ENCODE measurements at places on chromosomes 11 and 22. TPM values are rescaled to one million over a fixed set of nuclear protein-coding genes. Genes with fewer than 3 reads are reported as not detected.

The ANO1 gene
- polyA plus RNA-seq, result 6.7 TPM

The HPS4 gene
- polyA plus RNA-seq, result 13.9 TPM

GRCh38 chr11:27965559-27965958 lies 142.4 kb downstream of the KIF18A start:
- DNase-seq, result no peak

- DNase-seq, result no peak
These were observed 2.8 kb upstream of the SYTL2 start for GRCh38 chr11:85813721-85814120.

- DNase-seq, result no peak
These were observed 13.7 kb downstream of the TMEM216 start for GRCh38 chr11:61406067-61406466.

The PRR33 gene
- polyA plus RNA-seq, result 3.4 TPM

DNA sequence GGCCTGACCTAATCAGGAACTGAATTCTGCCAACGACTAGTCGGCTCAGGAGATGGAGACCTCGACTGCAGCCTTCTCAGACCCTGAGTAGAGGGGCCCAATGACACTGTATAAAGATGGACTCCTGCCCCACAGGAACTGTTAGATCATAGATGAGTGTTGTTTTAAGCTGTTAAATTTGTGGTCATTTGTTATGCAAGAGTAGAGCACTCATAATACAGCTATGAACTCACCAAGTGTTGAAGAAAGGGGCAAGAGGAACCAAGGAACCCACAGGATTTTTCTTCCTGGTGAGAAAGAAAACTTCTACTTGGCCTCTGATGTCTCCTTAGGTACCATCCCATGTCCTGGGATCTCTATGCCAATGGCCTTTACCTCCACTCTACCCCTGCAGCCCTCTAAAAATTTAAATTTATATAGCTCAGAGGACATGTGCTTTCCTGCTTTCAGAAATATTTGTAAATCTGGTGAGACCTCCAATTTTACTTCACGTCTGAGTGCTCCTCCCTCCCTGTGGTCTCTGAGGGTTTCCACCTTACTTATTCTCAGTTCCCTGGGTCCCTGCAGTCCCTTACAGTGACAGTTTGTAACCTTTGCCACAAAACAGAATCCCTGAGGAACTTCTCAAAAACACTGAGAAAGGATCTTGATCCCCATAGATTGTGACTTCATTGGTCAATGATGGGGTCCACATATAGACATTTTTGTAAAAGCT lies 256.3 kb upstream of the ARHGAP20 start:
- no peak for DNase-seq

DNA sequence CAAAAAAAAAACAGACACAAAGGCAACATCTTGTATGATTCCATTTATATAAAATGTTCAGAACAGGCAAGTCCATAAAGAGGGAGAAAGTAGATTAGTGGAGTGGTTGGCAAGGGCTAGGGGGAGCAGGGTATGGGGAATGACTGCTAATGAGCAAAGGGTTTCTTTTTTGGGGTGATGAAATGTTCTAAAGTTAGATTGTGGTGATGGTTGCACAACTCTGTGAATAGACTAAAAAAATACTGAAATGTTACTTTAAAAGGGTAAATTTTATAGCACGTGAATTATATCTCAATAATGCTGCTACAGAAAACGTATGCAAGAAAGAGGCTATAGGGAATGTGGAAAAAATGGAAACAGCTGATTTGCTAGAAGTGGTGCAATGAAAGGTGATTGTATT lies 155.1 kb downstream of the TENM4 start:
- DNase-seq, result no peak

GRCh38 chr22:32327596-32328171 lies 30.0 kb upstream of the RFPL3 start:
- no peak for DNase-seq

- DNase-seq, result no peak
These were observed 1378.9 kb downstream of the BRD1 start for GRCh38 chr22:48448821-48449220.

- no peak for DNase-seq
These were observed 53.1 kb upstream of the HORMAD2 start for GRCh38 chr22:30027169-30027568.

The CSTF3 gene
- polyA plus RNA-seq, result 28.6 TPM

The LYVE1 gene
- not detected for polyA plus RNA-seq

GRCh38 chr11:70302419-70302752 lies 31.9 kb downstream of the PPFIA1 start:
- DNase-seq, result no peak

The TRIM68 gene
- polyA plus RNA-seq, result 9.4 TPM

The SCN3B gene
- polyA plus RNA-seq, result 14.5 TPM

GRCh38 chr11:613369-613968 lies 2.3 kb downstream of the IRF7 start:
- DNase-seq, result no peak

The YAP1 gene
- polyA plus RNA-seq, result 92.9 TPM

GRCh38 chr11:17976651-17977050 lies 36.2 kb downstream of the SERGEF start:
- no peak for DNase-seq

GRCh38 chr11:21278840-21279239 lies 609.5 kb downstream of the NELL1 start:
- no peak for DNase-seq

- no peak for DNase-seq
These were observed 191.6 kb upstream of the ARHGAP20 start for GRCh38 chr11:110903830-110904229.

The FAM111B gene
- polyA plus RNA-seq, result 16.8 TPM

GRCh38 chr22:37019309-37020191 lies at the start of the genes MPST and TST:
MPST (plus strand) TSS chr22:37019742; CDS start chr22:37019837, 95 bp downstream.
TST (minus strand) TSS chr22:37019447; CDS start chr22:37018732, 715 bp downstream.
- peak; percentile 76 for DNase-seq

DNA sequence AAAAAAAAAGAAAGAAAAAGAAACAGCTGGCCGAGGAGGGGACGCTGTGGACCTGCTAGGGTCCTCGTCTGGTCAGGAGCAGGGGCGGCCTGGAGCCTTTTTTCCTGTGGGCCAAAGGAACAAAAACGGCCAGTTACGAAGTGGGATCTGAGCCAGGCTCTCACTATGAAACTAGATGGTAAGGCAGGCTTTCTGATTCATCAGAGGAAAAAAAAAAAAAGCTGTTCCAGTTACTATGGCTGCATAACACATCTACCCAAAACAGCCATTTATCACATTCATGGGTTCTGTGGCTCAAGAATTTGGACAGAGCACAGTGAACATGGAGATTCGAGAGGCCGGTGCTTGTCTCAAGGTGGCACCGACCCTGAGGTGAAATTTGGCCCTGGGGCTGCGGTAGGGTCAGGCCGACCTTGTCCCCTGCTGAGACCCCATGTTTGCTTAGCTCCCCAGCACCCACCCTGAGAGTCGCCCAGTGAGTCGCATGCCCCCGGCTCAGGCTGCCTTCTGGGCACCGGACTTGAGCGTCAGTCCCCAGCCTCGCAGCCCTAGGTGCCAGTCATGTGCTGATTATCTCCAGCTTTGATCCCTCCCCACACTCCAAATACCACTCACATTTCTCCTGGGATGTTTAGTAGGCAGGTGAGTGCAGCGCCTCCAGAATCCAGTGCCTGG lies 34.2 kb downstream of the MRGPRD start:
- peak; percentile 48 for DNase-seq

The OAF gene
- 46.6 TPM for polyA plus RNA-seq

GRCh38 chr11:113614097-113614496 lies 92.0 kb downstream of the TMPRSS5 start:
- DNase-seq, result no peak

The CCDC87 gene
- 0.23 TPM for polyA plus RNA-seq

GRCh38 chr11:7591987-7592386 lies 78.2 kb downstream of the PPFIBP2 start:
- no peak for DNase-seq

GRCh38 chr11:11587122-11587521 lies 34.7 kb downstream of the GALNT18 start:
- DNase-seq, result peak; percentile 32

DNA sequence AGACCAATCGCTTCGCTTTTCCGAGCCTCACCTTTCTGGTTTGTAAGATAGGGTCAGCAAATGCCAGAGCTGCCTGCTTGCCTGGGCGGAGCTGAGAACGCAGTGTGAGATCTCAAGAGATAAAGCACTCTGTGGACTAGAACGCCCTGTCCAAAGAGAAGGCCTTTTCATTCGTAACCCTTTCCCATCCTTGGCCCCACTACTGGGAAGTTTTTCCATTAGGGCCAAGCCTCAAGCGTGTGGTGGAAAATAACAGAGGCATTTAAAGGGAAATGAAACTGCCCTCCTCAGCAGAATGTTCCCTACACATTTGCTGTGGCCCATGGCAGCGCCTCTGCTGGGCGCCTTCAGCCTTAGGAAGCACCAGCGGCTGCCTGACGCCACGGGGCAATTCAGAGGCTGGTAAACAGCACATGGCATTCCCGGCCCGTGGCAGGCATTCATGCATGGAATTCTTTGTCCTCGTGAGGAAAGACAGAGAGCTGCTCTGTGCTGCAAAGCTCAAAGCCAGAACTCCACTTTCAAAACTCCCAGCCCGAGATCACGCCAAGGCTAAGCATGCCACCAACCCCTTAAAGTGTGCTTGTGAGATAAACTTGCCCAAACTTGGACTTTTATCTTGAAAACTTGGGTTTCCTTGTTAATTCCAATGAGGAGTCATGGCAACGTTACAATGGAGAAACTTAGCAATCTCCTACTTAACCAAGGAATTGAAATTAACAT lies 38.1 kb downstream of the AHNAK start:
- DNase-seq, result peak; percentile 54

DNA sequence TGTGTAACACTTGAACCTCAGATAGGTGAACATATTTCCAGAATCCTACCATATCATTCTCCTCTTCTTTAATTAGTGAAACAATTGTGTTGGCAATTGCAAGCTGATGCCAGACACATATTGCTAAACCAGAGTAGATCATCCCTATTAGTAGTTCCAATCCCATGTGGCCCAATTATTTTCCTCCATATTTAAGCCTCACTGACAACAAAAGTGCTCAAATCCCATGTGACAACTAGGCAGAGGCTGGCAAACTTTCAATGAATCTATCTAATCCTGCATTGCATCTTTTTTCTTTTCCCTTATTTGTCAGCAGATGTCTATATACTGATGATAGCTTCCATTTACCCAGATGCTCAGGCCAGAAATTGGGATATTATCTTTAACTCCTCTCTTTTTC lies 90.4 kb downstream of the GRIA4 start:
- DNase-seq, result no peak

The DBX1 gene
- polyA plus RNA-seq, result 5.4 TPM

DNA sequence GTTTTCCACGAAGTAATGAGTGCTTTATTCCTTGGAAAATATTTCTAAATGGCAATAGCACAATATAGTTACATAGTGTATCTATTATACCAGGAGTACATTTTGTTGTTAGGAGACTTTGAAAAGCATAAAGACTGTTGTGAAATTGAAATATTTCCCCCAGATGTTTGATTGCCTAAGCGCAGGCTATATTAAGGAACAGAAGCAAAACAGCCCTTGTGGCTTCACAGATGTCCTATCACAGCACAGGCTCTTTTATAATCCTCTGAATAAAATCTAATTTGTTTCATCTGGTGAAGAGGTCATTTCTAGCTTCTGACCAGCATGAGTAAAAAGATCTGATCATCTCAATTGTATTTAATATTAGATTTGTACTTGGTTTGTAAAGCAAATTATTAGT lies 48.2 kb downstream of the BSX start:
- peak; percentile 4 for DNase-seq

- no peak for DNase-seq
These were observed 34.8 kb downstream of the SLC22A9 start for GRCh38 chr11:63404161-63404935.

The SEZ6L gene
- polyA plus RNA-seq, result 0.76 TPM

The MUC15 gene
- polyA plus RNA-seq, result not detected

The CADM1 gene
- 25.2 TPM for polyA plus RNA-seq

DNA sequence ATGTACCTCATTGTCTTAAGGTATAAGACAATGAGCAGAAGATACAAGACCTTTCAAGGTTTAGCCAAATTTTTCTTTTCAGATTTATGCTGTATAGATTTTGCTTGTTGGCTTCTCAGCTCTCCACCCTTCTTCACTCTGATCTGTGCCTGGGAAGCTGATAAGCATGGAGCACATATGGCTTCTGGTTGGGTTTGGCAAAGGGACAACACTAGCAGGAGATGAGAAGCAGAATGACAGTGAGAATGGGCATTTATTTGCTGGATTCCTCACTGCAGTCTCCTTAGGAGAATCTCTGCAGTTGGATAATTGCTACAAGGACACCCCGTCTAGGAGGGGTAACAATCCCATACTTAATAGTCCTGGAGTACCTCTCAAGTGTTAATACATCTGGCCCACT lies 474.8 kb upstream of the CCDC90B start:
- no peak for DNase-seq

DNA sequence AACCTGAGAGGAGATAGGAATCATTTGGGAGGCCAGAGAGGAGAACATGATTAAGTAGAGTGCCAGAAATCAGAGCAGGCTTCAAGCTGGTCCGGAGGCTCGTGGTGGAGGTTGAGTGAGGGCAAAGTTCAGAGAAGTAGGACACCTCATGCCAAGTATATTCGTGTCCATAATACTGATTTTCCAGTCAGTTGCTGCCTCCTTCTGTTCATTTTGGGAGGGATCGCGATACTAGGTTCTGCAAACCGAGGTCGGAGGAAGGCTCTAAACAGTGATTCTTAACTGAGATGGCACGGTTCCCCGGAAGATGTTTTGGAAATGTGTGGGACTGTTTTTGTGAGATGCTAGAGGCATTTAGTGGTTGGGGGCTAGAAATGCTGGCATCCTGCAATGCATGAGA lies 13.6 kb upstream of the CD3E start:
- DNase-seq, result no peak

DNA sequence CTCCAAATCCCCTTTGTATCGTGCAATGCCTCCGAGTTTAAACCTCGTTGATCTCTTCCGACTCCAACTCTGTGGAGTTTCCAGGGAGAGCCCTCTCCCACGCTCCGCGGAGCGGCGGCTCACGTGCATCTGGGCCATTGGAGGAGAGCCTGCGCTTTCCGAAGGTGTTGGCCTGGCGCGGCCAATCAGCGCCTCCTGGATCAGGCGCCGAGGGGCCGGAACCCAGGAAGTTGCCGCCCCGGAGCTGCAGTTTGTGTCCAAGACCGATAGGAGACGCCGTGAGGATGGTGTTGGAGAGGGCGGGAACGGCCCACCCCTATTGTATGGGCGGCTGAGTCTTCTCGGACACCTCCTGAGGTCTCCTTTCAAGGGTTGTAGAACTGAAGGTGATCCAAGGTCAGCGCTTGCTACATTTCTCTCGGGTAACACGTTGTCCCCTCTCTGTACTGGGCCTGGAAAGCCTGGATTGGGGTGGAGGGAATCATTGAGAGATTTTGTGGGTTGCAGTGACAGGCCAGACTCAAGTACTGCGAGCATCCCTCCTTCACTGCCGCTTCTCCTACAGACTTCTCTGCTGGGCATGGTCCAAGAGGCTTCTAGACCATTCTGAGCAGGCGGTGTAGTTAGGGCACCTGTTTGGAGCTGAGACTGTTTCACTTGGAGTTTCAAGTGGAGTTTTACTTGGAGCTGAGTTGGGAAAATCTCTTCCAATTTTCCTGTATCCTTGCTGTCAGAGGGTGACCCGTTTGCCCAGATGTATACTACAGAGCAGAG lies 1.7 kb downstream of the ADAMTS15 start:
- peak; percentile 91 for DNase-seq

The MRGPRX3 gene
- polyA plus RNA-seq, result not detected

- DNase-seq, result no peak
These were observed 34.3 kb downstream of the GAB4 start for GRCh38 chr22:16973591-16974297.
